ENCODE measurements at places on chromosomes 7 and 10.

- DNase-seq, result no peak
Measured at GRCh38 chr7:7672545-7673239, 32.1 kb downstream of the UMAD1 start.

DNA sequence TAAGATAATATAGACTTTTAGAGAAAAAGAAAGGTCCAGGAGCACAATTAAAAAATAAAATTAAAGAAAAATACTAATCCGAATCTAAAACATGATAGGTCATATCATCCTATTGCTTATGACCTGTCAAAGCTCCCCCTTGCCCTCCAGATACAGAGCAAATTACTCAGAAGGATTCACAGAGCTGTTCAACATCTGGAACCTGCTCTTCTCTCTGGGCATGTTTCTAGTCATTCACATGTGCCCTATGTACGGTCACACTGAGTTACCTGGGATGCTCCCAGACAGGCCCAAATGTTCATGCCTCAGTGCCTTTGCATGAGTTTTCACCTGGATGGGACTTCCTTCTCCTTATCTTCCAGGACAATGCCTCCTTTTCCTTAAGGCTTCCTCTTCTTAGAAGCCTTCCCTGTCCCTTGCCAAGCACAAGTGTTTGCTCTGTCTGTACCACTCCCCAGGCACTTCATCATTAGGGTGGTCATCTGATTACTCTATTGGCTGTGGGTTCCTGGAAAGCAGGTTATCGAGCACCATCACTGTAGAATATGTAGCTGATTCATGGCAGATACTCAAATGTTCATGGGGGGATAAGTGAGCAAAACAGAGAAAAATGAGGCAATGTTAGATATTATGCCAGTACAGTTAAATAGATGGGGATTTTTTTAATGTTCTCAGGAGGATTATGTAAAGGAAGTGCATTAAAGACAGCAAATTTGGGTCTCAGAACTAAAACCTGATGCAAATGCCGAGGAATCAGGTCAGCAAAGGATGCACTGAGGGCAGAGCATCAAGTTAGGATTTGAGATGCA lies 12.0 kb upstream of the AOAH start:
- DNase-seq, result no peak

- DNase-seq, result no peak
Measured at GRCh38 chr7:83494683-83495082, 154.3 kb downstream of the SEMA3E start.

DNA sequence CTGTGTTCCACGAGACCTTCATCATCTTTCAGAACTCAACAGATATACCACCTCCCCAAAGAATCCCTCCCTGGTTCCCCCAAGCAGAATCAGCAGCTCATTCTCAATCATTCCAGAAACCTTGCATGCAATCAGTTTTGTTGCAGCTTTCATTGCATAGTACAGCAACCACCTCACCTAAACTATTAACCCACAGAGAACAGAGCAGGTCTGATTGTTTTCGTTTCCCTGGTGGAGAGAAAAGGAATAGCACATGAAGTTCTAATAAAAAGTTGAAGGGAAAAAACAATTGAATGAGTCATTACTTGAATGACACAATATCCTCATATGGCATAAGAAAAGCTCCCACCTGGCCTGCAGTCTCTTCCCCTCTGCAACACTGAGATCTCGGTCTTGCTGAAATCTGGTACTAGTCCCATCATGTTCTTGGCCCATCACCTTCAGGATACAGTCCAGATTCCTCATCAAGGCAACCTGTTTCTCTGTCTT lies 147.1 kb upstream of the GDF10 start:
- no peak for DNase-seq

- DNase-seq, result no peak
Measured at GRCh38 chr7:66523409-66523808, 105.3 kb upstream of the KCTD7 start.

DNA sequence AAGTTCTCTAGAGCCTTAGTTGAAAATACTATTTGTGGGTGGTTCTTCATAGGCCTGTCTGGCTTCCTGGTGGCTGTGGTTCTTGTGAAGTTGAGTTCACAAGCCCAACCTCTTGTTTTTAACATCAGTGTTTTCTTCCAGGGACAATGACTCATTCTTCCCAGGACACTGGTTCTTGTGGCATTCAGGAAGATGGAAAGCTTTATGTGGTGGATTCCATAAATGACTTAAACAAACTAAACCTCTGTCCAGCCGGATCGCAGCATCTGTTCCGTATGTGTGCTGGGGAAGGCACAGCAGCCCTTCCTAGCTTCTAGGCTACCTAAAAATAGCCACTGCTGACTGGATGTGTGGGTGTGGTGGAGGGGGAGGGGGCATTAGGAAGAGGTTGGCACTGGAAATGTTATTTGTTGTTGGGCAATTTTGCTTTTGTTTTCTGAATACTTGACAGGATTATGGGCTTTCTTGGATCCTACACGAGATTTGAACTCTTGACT lies 3.9 kb downstream of the LSMEM1 start:
- DNase-seq, result peak; percentile 85

DNA sequence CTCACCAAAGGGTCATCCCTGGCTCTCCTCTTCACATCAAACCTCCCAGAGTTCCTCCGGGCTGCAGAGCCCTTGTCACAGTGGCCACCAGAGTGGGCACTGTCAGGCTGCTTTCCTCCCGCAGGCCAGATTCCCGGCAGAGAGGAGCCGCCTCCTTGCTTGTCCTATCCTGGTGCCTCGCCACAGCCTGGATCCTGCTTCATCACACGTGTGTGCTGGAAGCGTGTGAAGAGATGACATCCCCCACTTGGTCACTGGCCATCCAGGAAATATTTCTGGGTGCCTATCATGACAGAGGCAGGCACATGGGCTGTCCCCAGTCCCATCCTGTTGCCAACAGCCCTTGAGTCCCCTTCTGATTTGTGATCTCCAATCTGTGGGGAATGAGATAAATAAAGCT lies 15.0 kb downstream of the INSIG1 start:
- peak; percentile 30 for DNase-seq

DNA sequence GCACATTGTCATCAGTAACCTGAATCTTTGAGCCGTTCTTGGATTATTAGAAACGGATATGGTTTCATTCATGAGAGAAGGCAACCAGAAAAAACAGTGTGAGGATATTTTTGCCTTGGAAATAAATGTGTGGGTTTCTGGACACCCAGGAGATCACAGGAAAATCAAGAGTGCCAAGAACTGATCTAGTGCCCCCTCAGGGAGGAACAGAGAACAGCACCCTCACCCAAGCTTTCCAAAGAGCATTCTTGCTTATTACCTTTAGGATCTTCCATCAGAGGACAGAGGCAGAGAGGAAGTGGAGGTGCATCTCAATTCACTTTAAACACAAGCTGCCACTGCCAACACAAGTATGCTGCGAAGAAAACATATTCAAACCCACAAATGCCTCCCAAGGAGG lies 851.5 kb upstream of the COBL start:
- no peak for DNase-seq

DNA sequence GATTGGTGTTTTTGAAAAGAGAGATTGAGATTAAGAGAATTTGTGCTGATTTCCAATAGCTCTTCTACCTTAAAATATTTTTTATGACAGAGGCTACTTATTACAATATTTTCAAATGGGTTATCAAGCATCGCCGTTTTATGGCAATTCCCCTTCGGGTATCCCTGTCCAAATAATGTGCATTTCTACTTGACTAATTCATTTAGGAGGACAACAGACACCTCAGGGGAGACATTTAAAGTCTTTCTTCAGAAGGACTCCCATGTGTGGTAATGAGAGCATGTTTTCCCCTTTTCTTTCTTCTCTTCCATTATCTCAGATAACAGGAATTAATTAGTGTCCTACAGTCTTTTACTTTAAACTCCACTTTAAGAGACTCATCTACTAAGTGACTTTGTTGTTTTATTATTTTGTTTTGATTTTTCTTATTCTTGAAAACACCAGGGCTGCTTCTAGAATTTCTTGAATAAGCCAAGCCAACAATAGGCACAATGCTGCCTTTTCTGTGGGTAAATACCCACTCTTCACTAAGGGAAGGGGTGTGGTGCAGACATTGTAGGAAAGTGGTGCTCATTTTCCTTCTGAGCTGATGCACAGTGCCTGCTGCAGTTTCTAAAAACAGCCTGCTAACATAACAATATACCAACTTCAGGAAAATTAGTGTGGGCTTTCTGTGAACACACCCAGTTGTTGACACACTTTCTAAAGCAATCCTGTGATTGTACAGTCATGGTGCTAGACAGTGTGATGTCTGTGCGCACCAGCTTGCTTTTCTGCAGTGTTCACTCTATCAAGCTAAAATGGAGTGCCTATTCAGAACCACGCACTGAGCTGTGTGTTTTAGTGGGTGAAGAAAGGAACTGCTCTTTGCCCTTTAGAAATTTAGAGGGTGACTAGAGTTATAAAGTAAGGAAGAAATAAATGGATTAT lies 597.7 kb downstream of the NRG3 start:
- DNase-seq, result no peak

- peak; percentile 94 for DNase-seq
Measured at GRCh38 chr7:5557920-5558401, 134.3 kb upstream of the TNRC18 start.

- DNase-seq, result peak; percentile 78
Measured at GRCh38 chr7:155813546-155814315, 1.5 kb upstream of the SHH start.

- DNase-seq, result no peak
Measured at GRCh38 chr10:60176925-60177324, 212.8 kb downstream of the ANK3 start.

GRCh38 chr10:127410030-127410429 lies 139.1 kb upstream of the NPS start:
- no peak for DNase-seq

GRCh38 chr10:12341526-12341925 lies 7.8 kb upstream of the CAMK1D start:
- no peak for DNase-seq

- DNase-seq, result no peak
Measured at GRCh38 chr7:50504646-50505546, 54.7 kb upstream of the FIGNL1 start.

DNA sequence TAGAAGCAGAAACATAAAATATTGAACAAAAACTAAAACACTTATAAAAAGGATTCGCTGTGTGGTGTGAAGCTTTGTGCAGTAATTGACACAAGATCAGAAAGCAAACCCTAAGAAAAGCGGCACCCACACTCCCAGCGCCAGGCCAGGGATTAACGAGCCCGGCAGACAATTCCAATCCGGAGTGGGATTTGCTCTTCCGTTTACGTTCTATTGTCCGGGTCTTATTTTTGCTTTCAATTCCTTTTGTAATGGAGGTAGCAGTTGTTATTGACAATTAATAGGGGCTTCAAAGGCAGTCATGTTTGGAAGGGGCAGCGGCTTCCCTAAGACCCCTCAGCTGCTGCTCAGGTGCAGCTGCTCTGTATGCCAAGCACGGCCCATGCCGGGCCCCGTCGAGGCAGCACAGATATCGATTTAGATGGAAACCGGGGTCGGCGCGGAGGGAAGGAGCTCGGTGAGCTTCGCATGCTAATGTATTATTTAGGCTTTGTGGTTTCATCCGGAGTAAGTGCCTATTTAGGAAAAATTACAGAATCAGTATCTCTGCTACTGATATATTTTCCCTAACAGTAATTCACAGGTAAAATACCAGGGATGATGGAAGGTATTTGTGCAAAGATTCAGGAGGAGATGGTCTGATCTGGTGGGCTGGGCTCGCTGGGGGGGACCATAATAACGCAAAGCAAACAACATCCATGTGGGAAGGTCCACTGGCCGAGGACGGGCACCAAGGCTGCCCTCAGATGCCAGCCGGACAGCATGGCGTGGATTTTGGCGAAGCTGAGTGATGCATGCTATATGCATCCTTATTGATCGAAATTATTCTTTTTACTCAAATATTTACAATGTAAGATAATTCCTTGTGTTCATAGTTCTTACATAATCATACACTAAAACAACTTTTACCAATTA lies 561.7 kb downstream of the PTPRN2 start:
- DNase-seq, result no peak
